ENCODE measurements at places on chromosomes 1 and 21.

DNA sequence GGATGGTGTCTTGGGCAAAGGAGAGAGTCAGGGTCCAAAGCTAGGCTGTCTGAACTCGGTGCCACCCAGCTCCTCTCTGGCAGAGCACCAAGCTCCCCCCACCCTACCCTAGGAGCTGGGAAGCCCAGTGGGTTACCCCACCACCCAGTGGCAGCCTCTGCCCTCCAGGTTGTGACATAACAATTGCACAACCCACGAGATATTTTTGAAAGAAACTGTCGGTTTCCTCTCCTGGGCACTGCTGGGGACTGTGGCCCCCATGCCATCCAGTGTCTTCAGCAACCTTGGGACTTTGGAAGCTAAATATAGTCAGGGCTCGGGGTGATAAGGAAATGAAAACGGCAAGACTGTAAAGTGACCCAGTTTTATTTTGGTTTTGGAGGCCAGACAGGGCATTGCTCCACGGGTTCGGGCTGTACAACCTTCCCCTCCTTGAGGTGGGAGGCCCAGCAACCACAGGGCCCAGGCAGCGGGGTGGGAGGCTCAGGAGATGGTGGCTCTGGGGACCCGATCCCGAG, 1.4 kb downstream of the CITED4 start:
- DNase-seq, result peak; percentile 53

DNA sequence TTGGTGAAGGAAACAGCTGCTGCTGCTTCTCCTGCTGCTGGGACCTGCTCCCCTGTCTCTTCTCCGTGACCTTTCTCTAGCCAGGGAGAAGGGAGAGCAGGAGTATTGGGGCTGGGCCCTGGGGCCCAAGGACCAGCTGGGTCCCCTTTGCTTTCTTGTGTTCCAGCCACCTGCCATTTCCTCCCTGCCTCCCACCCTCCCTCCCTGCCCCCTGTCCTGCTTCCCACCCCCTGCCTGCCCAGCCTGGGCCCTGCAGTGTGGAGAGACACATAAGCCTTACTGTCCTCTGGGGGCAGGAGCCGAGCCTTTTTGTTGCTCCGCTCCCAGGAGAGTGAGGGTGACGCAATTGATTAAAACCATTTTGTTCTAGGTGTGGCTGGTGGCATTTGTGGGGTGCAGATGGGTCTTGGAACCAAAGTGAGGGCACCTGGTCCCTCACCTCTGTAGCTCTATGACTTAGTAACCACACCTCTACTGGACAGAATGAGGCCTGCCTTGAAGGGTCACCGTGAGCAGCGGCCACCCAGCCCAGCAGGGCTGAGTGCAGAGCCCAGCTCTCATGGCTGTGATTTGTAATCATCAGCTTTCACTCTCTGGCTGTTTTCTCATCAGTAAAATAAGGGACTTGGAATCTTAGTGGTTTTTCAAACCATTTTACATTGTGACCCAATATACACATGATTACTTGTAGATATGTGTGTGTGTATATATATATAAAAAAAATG, 13.9 kb upstream of the TMEM222 start:
- DNase-seq, result no peak

- no peak for DNase-seq
Observed at GRCh38 chr1:89980605-89981004, 14.3 kb upstream of the ZNF326 start.

DNA sequence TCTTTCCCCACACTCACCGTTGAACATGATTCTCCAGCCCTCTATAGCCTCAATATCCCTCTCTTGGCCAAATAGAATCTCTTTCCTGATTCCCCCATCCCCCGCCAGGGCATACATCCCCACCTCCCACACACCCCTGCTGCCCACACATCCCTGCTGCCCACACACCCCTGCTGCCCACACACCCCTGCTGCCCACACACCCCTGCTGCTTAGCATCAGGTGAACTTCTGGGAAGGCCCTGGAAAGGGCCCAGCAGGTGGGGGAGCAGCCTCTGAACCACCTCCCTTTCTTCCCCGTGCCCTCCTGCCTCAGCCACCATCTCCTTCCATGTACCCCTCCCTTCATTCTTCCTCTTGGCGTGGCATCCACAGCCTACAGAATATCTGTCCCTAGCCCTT, 15.9 kb upstream of the IFNLR1 start:
- no peak for DNase-seq

- no peak for DNase-seq
Observed at GRCh38 chr1:193590102-193590501, 403.7 kb upstream of the B3GALT2 start.

DNA sequence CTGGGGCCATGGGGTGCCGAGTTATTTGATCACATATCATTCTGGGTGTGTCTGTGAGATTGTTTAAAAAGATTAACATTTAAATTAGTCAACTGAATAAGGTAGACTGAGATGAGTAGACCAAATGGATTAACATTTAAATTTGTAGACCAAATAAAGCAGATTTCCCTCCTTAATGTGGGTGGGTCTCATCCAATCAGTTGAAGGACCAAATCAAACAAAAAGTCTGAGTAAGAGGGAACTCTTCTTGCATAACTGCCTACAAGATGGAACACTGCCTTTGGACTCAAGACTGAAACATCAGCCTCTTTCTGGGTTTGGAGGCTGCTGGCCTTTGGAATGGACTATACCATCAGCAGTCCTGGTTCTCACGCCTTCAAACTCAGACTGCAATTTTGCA, 17.0 kb upstream of the SNX7 start:
- no peak for DNase-seq

DNA sequence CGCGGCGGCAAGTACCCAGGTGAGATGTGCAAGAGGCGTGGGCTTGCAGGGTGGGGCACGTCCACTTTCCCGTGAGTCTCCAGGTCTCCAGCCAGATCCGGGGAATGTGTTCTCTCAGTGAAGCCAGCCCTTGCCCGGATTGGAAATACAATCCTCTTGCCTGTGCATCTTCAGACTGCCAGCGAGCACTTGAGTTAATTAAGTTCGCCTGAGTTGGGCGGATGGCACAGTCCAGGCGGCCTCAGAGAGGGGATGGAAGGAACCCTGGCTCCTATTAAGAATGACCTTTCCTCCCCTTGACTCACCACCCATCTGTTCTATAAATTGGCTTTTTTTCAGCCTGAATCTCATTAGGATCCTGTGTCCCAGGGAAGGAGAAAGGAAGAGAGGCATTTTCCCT, 33.3 kb upstream of the CNTN2 start:
- no peak for DNase-seq

- peak; percentile 41 for DNase-seq
Observed at GRCh38 chr1:29180497-29181412, 945 bp downstream of the SRSF4 start.

Data from common myeloid progenitor, CD34-positive (primary cell).